ENCODE measurements at places on chromosomes 11 and 22. TPM values are rescaled to one million over a fixed set of nuclear protein-coding genes. Genes with fewer than 3 reads are reported as not detected.

Gene TTC9C
- polyA plus RNA-seq: 34.9 TPM

Gene RFPL3
- 0.11 TPM for polyA plus RNA-seq

Gene PRODH
- 2.9 TPM for polyA plus RNA-seq

Gene VWCE
- 11.5 TPM for polyA plus RNA-seq
